CD4-positive, alpha-beta T cell treated with Interleukin-6 at 100 ng/mL for 8 hours (primary cell): ENCODE measurements at places on chromosomes 5 and 9.

GRCh38 chr9:123637945-123638634 lies 282.1 kb downstream of the CRB2 start:
- peak; percentile 31 for DNase-seq

DNA sequence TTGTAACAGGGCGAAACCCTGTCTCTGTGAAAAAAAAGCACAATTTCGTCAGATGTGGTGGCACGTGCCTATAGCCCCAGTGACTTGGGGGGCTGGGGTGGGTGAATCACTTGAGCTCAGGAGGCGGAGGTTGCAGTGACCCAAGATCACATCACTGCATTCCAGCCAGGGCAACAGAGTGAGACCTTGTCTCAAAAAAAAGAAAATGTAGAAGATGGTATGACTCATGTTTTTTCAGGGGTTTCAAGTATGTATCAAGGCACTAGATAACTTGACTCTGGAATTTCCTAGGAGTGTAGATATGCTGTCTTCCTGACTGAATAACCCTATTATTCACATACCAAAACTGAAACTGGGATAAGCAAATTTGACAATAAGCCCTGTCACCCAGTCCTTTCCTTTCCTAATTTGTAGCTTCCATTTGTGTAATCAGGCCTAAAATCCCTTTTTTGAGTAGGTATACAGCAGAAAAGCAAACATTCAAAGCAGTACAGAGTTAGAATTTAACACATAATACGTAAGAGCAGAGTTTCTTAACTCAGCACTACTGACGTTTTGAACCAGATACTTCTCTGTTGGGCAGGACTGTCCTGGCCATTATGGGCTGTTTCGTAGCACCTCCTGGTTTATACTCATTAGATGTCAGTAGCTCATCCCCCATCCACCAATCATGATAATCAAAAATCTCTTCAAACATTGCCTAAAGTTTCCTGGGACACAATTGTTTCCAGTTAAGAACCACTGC lies 17.3 kb upstream of the ANKRD18B start:
- no peak for DNase-seq

- no peak for DNase-seq
These were observed 250.0 kb upstream of the TNC start for GRCh38 chr9:115367780-115368525.

DNA sequence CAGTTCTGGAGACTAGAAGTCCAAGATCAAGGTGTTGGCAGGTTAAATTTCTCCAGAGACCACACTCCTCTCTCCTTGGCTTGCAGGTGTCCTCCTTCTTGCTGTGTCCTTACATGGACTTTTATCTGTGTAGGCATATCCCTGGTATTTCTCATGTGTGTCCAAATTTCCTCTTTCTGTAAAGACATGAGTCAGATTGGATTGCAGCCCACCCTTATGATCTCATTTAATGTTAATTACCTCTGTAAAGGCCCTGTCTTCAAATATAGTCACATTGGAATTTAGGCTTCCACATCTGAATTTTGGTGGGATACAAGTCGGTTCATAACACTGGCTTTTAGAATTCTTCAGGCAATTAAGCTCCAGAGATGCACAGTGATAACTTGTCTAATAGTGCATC lies 322.2 kb upstream of the GRIA1 start:
- DNase-seq, result no peak

DNA sequence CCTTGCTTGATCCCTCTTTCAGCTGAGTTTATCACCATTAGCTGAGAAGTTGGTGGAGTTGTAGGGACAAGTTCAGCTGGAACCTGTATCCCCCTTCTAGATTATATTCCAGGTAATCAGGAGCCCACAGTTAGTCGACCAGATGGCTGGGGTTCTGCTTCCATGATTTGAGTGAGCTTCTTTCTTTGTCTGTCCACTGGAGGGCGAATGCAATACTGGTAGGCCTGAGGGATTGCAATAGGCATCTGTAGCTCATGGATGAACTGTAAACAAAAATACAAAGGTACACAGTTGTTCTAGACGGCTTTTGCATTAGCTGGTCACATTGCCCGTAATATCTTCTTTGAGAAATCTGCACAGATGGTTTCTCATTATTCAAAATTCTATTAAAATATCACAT lies 88.9 kb downstream of the PCSK5 start:
- DNase-seq, result no peak

GRCh38 chr5:24816206-24816605 lies 171.4 kb upstream of the CDH10 start:
- no peak for DNase-seq

DNA sequence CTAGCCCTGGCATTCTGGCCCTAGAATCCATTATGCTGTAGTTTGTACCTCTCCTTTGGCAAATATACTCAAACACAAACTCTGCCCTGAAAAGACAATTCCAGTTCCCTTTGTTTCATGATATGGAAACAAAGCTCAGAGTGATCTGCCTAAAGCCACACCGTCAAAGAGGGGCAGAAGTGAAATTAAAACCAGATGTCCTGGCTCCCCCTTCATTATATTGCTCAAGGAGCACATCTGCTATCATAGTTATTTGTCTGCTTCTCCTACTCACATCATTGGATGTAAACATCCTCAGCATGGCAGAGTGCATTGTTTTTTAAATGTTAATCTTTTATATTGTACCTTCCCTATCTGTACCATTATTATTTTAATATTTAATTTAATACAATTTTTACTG lies 266.7 kb upstream of the SMARCA2 start:
- no peak for DNase-seq

GRCh38 chr5:136631186-136631585 lies 265.8 kb upstream of the TRPC7 start:
- DNase-seq, result no peak

DNA sequence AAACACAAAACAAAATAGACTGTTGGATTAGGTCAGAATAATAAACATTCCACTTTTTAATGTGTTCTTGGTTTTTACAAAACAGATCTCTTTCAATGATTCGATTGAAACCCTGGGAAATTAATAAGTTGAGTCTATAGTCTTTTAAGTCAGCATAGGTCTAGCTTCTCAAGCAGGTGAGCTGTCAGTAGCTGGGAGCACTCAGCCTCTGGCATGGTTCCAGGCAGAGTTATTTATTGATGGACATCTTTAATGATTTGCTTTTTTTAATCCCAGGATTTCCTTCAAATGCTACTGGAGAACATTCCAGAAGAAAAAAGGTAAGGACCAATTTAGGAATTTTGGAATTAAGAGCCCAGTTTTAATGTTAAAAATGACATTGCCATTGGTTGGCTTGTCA lies 241.0 kb downstream of the AOPEP start:
- DNase-seq, result no peak

- DNase-seq, result no peak
These were observed 262.9 kb downstream of the FBXL17 start for GRCh38 chr5:108118813-108119514.

DNA sequence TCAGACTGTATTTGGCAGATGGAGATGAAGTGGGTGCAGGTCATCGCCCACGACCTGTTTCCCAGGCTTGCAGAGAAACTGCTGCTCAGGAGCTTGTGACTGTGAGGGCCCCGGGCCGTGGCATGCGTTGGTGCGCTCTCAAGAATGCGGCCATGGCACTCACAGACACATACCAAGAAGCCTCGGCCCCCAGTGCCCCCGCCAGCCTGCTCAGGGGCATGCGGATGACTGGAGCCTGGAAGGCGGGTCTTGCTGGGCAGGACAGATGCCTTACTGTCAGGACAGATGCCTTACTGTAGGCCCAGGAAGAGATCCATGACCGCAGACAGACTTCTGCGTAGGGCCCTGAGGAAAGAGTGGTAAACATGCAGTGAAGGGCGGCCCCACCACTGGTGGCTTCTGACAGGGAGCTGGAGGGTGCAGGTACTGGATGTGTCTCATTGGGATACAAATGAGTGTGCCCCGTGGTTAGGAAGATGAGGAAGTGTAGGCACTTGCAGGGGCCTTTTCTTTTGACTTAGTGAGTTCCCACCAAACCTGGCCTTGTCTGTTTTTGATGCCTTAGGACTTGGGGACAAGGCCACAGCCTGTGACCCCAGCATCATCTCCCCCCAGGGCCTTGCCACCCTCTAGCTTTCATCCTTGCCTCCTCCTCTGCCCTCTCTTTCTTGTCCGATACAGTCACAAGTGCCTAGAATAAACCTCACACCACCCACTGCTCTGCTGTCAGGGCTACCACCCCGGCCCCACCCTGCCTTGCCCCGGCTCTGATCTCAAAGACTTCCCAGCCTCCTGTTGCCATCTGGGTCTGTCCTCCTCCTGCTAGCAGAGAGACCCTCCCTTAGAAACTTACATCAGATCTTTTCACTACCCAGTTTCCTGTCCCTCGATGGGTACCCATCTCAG lies 68.8 kb upstream of the ABL1 start:
- DNase-seq, result no peak

DNA sequence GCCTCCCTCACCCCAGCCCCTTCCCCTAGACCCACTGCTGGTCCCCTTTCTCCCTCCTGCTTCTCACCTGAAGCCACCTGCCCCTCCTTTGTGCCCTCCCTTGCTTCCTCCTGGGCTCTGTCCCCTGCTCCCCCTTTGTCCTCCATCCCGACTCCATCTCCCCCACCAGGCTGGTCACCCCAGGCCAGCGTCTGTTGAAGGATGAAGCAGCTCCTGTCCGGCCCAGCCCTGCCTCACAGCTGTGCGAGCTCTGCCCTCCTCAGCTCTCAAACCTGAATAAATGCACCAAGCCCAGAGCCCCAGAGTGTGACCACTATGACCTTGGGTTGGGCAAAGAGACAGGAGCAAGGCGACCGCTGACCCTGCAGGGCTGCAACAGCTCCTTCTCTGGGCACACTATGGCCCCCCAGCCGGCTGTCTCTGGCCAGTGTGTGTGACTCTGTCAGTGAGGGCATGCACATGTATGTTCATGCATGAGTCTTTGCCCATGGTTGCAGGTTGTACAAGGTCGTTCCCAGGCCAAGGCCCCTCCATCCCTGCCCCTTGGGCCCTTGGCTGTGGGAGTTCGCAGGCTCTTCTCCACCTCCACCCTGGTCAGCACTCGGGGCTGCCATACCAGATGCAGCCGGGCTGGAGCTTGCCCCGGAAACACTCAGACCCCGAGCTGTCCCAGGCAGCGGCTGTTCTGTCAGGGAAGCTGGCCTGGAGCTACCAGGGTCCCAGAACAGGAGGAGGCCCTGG lies 3.3 kb downstream of the LCN12 start:
- no peak for DNase-seq

- no peak for DNase-seq
These were observed 23.9 kb downstream of the MEGF9 start for GRCh38 chr9:120690372-120690771.

- DNase-seq, result no peak
These were observed 5.5 kb downstream of the NEK6 start for GRCh38 chr9:124263213-124263612.

DNA sequence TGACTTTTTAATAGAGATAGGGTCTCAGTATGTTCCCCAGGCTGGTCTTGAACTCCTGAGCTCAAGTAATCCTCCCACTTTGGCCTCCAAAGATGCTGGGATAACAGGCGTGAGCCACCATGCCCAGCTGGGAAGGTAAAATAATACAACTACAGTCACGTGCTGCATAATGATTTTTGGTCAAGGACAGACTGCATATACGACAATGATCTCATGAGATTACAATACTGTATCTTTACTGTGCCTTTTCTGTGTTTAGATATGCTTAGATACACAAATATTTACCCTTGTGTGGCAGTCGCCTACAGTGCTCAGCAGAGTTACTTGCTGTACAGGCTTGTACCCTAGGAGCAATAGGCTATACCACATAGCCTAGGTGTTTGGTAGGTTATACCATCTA lies 14.2 kb upstream of the IRF1 start:
- DNase-seq, result no peak

DNA sequence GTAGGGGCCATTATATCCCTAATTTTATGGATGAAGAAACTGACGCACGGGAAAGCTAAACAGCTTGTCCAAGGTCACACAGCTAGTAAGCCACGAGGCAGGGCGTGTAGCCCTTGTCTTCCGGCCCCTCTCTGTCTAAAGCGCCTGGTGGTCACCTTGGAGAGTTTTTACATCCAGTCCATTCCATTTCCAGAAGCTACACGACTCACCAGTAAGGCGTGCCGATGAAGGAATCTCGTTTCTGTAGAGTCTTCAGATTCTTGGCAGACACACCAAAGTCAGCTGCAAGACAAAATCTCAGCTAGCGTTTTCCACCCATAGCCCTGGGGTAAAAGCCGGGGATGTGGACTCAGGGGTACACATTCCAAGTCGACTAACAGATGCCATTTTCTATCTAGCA lies 80.5 kb downstream of the STK10 start:
- DNase-seq, result no peak

DNA sequence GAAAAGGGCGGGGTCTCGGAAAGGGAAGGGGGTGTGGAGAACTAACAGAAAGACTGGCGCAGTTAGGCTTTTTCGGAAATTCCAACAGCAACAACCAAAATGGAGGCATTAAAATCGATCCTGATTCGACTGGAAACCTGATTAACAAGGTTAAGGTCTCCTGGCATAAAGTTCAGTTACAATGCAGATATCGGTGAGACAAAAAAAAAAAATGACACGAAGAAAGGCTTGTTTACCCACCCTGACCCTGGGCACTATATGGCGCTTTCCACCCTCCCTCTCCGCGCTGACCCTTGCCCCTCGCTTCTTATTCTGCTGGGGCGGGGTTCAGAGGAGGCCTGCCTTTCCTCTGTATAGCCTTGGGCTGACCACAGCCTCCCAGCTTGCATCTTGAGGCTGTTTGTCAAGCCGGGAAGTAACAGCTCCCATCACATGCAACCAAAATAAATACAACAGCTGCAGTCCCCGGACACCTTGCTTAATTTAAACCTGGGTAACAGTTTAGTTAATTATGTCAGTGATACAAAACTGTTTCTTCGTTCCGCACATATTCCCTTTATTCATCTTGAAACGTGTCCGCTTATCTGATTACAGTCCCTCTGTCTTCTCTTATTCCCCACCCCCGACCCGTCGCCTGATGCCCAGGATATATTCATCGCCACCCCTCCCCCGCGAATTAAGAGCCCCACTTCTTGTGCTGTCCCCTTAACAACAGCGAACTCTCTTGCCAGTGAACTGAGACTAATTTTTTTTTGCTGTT lies 795 bp upstream of the PJA2 start:
- DNase-seq, result peak; percentile 25

DNA sequence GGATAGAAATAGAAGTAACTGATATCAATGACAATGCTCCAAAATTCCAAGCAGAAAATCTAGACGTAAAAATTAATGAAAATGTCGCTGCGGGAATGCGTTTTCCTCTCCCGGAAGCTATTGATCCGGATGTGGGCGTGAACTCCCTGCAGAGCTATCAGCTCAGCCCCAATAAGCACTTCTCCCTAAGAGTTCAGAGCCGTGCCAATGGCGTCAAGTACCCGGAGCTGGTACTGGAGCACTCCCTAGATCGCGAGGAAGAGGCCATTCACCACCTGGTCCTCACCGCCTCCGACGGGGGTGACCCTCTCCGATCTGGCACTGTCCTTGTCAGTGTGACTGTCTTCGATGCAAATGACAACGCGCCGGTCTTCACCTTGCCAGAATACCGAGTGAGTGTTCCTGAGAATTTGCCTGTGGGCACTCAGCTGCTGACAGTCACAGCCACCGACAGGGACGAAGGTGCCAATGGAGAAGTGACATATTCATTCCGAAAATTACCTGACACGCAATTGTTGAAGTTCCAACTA lies 818 bp downstream of the PCDHGA10 start:
- no peak for DNase-seq

DNA sequence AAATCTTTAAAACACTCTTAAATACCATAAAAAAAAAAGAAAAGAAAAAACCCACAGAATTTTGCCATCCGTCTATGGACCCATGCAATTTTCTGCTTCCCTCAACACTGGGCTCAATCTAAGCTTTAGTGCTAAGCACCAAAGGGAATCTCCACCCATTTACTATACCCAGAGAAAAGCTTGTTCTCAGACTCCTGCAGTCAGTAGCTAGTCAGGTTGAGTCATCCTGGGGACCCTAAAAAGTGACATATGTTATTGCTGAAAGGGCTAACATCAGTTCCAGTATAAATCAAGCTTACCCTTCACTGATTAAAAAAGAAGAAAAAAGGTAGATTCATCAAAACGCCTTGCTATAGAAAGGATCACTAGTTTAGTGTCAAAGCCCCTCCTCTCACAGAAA lies 177.6 kb downstream of the MUSK start:
- DNase-seq, result no peak
